ENCODE measurements at places on chromosomes 13 and 19.

DNA sequence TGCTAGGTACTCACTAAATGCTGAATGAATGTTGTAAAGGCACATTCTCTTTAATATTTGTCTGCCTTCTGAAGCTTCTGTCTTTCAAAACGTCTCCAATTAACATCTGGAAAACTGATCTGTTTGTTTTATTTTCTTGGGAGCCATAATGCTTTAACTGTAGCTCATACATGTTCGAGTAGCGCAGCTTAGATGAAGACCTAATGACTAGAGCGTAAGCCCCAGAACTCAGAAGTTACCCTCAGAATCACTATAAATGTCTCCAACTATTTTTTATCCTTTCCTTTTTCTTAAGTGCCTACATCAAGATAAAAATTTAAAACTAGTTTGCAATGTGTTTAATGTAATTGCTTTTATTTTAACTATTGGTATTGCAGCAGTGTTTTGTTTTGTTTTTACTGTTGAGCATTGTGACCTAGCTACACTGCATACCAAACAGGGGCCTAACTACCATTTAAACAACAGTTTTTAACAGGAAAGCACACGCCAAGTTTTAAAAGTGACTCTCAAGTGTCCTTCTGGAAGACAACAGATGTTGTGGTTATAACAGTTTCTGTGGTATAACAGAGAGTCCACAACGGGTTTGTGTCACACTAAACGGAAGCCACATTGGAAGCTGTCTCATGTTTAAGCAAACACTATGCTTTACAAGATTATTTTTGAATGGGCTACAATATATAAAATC is 42.0 kb downstream of the MRPL57 start:
- DNase-seq = no peak

- DNase-seq = no peak
These were observed 381.1 kb downstream of the FGF14 start for GRCh38 chr13:102020611-102021216.

DNA sequence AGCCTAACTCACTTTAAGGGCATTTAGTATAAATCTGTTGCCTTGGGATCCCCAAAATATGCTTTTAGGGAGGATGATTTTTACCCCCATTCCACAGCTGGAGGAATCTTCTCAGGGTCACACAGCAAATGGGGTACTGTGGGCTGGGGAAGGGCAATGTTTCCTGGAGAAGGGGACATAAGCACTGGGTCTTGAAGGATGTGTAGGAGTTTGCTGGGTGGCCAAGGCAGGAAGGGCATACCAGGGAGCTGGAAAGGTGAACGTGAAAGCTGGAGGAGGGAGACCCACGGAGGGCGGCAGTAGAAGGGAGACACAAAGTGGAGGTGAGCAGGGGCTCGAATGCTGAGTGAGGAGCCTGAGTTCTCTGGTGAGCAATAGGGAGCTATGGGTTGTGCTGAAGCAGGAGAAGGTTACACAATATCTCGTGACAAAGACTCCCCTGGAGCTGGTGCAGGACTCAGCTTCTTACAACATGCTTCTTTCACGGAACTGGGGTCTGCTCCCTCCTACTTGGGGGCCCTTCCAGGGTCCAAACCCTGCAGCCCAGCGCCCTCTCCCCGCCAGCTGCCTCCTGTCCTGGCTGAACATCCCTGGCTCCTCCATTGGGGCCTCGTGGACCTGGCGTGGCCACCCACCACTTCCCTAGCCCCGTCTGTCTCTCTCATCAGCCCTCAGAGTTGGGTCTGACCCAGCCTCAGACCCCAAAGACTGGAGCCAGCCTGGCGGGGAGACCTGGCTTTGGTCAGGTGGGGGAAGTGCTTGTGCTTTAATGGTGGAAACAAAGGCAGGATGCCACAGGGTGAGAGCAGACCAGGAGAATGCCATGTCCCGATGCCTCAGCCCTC is 11.1 kb downstream of the CILP2 start:
- no peak for DNase-seq

DNA sequence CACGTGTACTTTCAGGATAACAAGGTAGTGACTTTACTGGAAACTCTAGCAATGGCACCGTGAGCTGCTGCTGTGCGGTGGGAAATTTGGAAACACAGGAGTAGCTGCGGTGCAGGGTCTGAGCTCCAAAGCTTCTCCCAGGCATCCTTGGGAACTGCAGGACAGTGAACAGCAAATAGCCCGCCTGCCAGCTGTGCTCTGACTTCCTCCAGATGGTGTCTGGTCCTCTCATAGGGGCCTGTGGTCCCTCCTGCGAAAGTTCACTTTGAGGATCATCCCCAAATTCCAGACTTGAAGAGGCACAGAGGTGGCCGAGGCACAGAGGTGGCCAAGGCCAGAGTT is 287.3 kb upstream of the MAB21L1 start:
- no peak for DNase-seq

GRCh38 chr13:99173606-99174005 is 27.0 kb upstream of the UBAC2 start:
- DNase-seq = no peak

All from activated T-cell treated with anti-CD3 and anti-CD28 coated beads, Interleukin-2, amount 50 U/mL, for 24 hours (primary cell).